ENCODE measurements at places on chromosomes 4 and X.
A peak's percentile ranks its signal among the peaks of the same experiment; 100 is the strongest.

DNA sequence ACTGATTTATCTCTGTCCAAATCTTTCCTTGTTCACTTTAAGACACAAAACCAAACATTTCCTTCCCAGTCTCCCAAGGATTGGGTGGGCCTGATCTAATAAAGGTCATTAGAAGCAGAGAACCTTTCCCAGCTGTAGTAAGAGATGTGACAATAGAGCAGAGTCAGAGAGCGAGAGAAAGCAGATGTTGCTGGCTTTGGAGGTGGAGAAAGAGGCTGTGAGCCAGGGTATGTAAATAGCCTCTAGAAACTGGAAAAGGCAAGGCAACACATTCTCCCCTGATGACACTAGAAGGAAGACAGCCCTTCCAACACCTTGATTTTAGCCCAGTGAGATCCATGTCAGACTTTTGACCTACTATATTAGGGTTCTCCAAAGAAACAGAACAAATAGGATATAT lies 337.5 kb upstream of the CASK start:
- no peak for DNase-seq

DNA sequence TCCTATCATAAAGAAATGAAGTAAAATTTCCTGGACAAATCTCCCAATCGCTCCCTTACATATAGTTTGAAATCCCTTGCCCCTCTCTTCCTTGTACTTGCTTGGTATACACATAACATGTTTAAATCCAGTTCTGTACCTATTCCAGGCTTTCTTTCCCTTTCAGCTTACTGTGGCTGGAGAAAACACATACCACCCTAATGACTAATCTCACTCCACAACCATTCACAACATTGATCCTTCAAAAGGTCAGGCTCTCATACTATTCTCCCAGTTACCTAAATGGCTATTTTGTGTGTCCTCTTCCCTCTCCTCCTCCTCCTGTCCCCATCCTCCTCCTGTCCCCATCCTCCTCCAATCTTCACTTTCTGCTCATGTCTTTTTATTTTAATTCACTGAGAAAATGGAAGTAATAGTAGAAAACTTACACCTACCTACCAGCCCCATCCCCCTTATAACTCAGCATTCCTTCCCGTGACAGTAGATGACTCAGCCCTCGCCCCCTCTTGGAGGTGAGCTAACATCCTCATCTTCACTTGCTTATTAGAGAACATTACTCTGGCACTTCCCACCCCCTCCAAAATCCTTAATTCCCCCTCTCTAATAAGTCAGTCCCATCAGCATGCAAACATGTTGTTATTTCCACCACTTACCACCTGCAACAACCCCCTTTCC lies 77.5 kb downstream of the IL15 start:
- DNase-seq = no peak

GRCh38 chr4:11799196-11799595 lies 370.5 kb upstream of the HS3ST1 start:
- no peak for DNase-seq

DNA sequence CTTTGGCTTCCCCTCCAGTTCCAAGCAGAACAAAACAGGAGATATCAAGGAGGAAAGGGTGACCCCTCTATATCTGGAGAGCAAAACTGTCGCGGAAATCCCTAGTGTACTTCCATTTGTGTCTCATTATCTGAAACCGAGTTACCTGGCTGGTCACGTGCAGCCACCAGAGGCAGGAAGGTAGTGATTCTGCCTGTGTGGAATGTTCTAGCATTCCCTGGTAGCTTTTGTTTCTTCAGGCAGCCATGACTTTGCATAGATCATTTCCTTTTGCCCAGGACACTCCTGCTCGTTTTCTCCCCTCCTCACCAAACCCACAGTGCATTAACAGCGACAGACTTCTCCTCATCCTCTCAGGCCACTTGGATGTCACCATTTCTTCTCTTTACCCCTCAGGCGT lies 107.9 kb downstream of the PTTG2 start:
- DNase-seq = no peak

- peak; percentile 49 for DNase-seq
These were observed 547 bp downstream of the GUCY1A1 start for GRCh38 chr4:155667222-155667567.

GRCh38 chrX:71543316-71543715 lies 10.4 kb downstream of the OGT start:
- DNase-seq = no peak

- no peak for DNase-seq
These were observed 652 bp upstream of the KLKB1 start for GRCh38 chr4:186226521-186227189.

DNA sequence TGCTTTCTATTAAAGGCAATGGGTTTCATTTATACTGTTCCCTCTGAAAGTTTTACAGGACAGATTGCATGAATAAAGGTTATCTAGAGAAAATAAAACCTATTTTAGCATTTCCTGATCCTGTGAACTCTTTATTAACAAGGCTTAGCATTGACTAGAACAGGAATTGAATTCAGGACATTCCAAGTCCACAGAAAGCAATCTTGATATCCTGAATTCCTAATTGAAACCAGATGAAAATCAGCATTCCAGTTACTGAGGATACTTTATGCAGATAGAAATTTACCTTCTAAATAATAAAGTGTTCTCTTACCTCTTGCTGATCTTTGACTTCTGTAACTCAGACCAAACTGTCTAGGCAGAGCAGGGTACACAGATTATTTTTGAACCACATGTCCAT lies 151.4 kb downstream of the ZNF518B start:
- no peak for DNase-seq

- no peak for DNase-seq
These were observed 793.6 kb upstream of the INTU start for GRCh38 chr4:126838941-126839679.

DNA sequence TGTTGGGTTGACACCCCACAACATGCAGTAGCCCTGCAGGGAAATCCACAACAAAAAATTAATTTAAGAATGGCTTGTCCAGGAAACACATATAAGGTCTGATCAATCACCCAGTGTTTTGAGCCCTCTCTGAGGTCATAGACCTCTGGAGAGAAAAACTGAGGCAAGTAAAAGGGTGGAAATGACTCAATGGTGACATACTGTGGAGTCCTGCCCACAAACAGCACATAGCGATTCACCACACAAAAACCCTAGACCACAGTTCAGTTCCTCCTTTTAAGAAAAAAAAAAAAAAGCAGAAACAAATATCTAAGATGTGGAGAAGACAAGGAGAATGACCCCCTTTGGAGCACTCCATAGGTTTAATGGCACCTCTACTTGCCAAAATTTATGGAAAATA lies 2691.0 kb downstream of the PCDH7 start:
- DNase-seq = no peak

GRCh38 chr4:41913509-41913908 lies 21.7 kb upstream of the TMEM33 start:
- no peak for DNase-seq

DNA sequence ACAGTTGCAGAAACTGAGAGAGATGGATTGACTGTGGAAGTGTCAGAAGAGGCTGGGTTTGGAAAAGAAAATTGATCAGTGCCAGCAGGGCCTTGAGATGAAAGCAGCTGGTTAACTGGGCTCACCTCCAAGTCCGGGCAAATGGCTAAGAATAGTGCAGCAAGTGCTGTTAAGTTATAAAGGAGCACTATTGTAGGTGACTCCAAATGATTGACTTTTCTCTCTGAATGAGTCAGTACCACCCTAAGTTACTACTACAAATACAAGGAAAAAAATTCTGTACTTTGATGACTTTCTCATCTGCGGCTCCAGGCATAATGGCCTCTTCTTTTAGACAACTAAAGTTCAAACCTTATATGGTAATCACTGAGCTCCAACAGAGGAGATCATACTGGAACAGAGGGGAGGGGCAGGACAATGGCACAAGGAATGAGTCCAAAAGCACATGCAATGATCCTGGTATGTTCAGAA lies 733.4 kb upstream of the INTU start:
- no peak for DNase-seq

- DNase-seq = no peak
These were observed 15.0 kb upstream of the TRIM2 start for GRCh38 chr4:153189016-153189801.

Data from naive B cell (primary cell).